Right renal cortex interstitium (tissue), 3 donors: ENCODE measurements at places on chromosomes 2 and 18. TPM values are rescaled to one million over a fixed set of nuclear protein-coding genes. Genes with fewer than 3 reads are reported as not detected.

GRCh38 chr2:152580714-152581113, 136.5 kb downstream of the PRPF40A start:
- DNase-seq, result no peak

DNA sequence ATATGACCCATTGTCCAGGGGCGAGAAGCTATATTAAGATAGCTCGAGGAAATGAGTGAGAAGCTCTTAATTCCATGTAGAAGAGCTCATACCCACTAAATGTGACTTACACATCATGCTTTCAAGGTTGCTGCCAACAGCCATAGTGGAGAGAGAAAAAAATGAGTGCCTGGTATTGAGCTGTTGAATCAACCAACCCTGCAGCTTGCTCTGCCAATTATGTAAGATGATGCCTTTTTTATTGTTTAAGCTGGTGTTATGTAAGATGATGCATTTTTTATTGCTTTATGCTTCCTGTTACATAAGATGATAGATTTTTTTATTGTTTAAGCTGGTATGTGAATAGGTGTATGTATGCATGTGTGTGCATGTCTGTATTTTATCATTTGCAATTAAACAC, 228.2 kb downstream of the CCDC178 start:
- no peak for DNase-seq

DNA sequence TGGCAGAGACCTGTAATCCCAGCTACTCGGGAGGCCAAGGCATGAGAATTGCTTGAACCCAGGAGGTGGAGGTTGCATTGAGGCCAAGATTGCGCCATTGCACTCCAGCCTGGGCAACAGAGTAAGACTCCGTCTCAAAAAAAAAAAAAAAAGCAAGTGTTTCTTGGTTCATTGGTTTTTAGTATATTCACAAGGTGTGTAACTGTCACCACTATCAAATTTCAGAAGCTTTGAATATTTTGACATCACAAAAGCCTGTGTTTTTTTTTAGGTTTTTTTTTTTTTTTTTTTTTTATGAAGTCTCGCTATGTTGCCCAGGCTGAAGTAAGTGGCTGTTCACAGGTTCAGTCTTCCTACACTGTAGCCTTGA, 16.7 kb downstream of the DDX1 start:
- DNase-seq, result no peak

DNA sequence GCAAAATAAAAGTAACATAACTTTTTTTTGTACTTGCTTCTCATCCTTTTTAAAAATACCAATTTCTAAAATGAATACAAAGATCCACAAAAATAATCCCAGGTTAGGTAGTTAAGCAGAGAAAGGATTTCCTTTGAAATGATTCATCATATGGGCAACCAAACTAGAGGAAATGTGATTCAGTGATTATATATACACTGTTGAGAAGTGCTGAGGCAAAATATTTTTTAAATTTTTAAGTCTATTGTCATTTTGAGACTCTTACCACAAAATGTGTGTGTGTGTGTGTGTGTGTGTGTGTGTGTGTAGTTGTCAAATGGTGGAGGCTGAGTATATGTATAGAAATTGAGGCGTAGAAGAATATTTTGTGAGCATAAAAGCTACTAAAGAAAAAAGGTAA, 1075.3 kb downstream of the LRP1B start:
- no peak for DNase-seq

DNA sequence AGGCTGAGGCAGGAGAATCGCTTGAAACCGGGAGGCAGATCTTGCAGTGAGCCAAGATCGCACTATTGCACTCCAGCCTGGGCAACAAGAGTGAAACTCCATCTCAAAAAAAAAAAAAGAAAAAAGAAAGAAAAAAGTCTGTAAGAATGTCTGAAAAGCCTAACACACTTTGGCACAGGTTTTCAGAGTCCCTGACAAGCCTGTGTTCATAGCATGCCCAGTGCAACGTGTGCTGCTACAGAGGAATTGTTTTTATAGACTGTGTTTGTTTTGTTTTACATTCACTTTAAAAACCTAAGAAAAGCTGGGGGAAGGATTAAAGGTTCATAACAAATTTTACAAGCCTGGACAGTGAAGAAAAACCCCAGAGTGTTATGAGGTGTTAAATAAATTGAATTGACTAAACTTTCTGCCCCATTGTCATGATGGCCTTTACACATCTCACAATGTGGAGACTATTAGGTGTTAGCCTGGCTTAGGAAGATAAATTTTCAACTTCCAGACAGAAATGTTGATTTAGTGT, 55.2 kb downstream of the RBM43 start:
- DNase-seq, result no peak

- DNase-seq, result no peak
These were observed 15.7 kb downstream of the FAM98A start for GRCh38 chr2:33583194-33583938.

GRCh38 chr18:47985866-47986265, 55.4 kb upstream of the SMAD2 start:
- DNase-seq, result no peak

The UBXN4 gene
- 168 TPM for polyA plus RNA-seq

The STARD6 gene
- 0.58 TPM for polyA plus RNA-seq

The CAPN14 gene
- 0.04 TPM for polyA plus RNA-seq

The EIPR1 gene
- polyA plus RNA-seq, result 25.7 TPM

The TRIM43 gene
- polyA plus RNA-seq, result 0.60 TPM

The SH3RF3 gene
- polyA plus RNA-seq, result 4.3 TPM

The ADNP2 gene
- polyA plus RNA-seq, result 25.5 TPM

The XIRP2 gene
- polyA plus RNA-seq, result 0.17 TPM

The CABYR gene
- polyA plus RNA-seq, result 4.4 TPM
